Activated CD4-positive, alpha-beta T cell treated with anti-CD3 and anti-CD28 coated beads for 24 hours (primary cell): ENCODE measurements at places on chromosomes 2 and 18.

GRCh38 chr2:208363485-208363884, 43.1 kb upstream of the PTH2R start:
- no peak for DNase-seq

GRCh38 chr18:44816050-44816449, 135.4 kb downstream of the SETBP1 start:
- no peak for DNase-seq

GRCh38 chr2:48529676-48530032, 300 bp upstream of the STON1 start:
- DNase-seq = no peak

GRCh38 chr2:209662021-209662420, 109.6 kb upstream of the UNC80 start:
- no peak for DNase-seq

DNA sequence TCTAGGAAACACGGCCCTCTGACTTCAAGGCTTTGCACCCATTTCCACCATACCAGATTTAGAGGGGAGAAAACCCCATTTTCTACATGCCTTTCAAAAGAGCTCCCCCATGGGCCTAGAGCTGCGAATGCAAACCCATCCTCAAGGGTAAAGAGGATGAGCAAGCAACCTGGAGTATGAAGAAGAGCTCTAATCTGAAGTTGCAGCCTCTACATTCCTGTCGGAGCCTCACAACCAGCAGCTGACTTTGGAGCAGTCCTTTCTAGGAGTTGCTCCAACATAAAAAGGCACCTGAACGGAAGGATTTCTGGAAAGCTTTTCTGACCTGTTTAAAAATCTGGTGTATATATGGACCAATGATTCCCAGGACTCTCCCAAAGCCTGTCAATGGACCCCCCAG, 81.4 kb upstream of the POMC start:
- DNase-seq = no peak

DNA sequence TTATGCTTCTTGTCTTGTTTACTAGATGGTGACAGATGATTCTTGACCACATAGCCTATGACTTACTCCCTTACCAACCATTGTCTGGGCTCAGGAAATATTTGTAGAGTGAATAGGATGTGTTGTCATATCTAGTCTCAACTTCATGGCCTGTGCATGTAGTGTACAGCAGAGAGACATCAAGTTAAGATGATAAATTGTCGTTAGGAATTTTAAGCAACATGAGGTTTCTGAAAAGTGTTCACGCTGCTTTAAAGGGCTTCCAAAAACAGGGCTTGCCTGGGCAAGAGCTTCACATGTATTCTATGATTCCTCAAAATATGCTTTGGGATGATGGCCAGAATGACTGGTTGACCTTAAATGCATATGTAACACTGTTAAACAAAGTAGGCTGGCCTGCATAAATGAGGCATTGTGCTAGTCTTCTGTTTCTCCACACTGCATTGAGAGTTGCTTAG, 424.0 kb downstream of the RND3 start:
- DNase-seq = no peak

DNA sequence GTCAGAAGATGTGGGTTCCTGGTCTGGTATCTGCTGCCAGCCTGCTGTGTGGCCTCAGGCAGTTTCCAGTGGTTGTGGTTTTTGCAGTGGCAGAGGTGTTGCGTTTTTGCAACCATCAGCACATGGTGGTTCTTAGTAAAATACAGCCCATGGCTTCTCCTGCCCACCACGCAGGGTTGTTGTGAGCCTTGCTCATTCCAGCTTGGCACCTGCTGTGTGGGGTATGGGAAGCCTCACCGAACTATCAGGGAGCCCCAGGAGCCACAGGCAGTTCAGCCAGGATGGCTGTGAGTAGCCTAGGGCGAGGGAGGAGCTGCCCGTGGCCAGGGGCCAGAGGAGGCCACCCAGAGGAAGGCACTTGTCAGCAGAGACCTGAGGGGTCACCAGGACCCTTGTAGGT, 9.8 kb downstream of the ARID5A start:
- no peak for DNase-seq
